ENCODE measurements at places on chromosomes 7 and 10.
A peak's percentile ranks its signal among the peaks of the same experiment; 100 is the strongest.

GRCh38 chr10:13414855-13415254 is 66.8 kb upstream of the SEPHS1 start:
- no peak for DNase-seq

DNA sequence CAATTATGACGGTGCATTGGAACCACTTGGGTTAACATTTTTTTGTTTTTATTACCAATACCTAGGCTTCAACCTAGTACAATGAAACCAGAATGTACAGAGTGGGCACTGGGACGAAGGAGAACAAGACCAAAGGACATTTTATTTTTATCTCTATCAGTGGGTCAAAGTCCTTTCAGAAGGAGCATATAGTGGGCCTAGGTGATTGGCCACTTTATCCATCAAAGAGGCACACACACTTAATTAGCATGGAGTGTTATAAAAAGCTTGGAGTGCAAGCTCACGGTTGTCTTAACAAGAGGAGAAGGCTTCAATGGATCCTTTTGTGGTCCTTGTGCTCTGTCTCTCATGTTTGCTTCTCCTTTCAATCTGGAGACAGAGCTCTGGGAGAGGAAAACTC is at the start of gene CYP2C19:
Gene CYP2C19 (plus strand): TSS at position 289 of the 400 bp plus-strand sequence. CDS start 25 bp downstream, at position 314.
- DNase-seq = no peak

DNA sequence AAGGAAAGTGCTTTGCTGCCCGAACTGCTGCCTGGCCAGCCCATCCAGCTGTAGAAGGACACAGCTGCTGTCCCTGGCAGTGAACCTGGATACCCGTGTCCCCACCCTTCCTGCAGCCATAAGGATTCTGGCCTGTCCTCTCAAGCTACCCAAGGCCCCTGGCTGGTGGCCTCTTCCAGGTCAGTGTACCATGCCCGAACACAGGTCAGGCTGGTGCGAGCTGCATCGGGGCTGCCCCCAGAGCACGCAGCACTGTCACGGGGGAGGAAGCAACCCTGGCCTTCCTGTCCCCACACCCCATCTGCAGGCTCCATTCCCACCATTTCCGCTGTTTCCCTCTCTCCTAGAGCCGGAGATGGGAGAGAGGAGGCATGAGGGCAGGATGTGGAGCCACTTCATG is 30.5 kb upstream of the PWWP2B start:
- DNase-seq = no peak

- DNase-seq = no peak
These were observed 37.2 kb upstream of the CDH23 start for GRCh38 chr10:71359364-71360046.

DNA sequence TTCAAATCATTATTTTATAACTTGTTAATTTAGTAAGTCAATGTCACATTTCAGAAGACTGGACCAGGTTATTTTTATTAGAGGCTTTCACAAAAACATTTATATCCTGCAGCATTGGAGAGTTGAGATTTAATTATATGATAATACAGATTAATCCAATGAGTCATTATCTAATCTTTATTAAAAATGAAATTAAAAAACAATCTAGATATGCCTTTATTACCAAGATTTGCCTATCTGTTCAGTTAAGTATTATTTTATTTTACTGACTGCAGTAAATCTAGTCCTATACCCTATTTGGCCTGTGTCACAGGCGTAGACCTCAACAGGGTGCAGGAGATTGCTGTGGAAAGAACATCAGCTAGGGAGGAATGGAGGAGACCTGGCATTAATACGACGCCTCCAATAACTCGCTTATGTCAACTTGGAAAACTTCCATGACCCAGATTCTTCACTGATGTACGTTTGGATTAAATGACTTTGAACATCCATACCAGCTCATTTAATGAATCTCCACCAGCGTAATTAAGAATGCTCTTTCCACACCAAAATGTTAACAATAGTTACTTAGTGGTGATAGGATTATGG is 18.2 kb downstream of the PAXIP1 start:
- DNase-seq = no peak

GRCh38 chr7:55086413-55087201 is 67.8 kb downstream of the EGFR start:
- DNase-seq = no peak

DNA sequence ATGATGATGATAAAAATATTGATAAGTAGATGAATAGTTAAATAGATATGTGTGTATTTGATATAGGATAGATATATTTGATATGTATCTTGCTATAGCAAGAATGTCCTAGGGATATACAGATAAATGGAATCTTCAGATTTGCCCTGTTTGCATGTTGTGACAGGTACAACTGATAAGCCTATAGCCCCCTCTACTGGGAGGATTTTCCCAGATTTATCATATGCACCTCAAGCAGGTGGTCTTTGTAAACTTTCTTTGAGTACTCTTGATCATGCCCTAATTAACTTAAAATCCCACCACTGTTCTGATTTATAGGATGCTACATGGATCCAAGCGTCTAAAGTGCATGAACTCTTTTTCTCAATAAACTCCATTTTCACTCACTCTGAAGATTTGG is 1050.7 kb downstream of the SORCS3 start:
- no peak for DNase-seq

DNA sequence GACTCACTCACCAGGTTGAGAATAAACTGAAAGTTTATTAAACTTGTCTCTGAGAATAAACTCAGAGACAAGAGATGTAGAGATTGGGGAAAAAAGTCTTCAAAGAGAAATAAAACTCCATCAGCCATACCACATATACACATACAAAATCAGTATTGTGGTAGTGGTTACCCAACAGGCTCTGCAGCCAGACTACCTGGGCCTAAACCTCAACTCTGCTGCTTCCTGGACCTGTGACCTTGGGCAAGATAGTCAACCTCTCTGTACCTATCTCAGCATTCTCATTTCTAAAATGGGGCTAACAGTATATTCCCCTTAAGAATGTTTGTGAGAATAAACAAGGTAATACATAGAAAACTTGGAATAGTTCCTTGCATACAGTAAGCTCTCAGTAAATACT is 15.3 kb downstream of the TPK1 start:
- DNase-seq = no peak

DNA sequence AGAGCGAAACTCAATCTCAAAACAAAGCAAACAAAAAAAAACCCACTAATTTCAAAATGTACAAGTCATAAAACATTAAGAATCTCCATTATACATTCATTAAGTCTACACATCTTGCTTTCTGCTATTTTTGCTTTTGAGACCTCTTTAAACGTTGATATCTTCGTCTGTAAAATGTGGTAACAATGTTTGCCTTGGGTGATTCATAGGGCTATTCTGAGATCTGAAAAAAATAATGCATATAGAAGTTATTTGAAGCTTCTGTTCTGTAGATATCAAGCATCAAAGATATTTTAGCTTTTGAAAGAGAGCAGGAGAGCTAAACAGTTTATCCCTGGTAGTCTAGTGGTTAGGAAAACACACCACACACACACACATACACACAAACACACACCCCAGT is 158.1 kb upstream of the PLXDC2 start:
- DNase-seq = no peak

GRCh38 chr7:115208710-115209560 is 287.0 kb downstream of the MDFIC start:
- no peak for DNase-seq

DNA sequence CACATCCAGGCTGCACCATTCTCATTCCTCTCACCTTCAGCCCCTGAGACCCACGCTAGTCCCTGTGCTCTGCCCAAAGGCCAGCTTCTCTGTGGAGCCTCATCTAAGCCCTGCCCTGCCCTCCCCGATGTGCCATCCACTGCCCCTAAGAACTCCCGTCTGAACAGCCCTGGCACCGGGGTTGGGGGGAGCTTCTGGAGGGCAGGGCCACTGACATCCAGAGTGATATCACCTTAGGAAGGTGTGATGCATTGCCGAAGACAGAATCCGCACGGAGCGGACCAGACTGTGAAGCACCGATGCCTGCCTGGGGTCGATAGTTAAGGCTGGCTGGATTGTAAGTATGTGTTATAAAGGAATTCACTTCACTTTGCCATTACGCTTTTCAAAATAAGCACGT is 511.0 kb downstream of the PTPRN2 start:
- DNase-seq = no peak

DNA sequence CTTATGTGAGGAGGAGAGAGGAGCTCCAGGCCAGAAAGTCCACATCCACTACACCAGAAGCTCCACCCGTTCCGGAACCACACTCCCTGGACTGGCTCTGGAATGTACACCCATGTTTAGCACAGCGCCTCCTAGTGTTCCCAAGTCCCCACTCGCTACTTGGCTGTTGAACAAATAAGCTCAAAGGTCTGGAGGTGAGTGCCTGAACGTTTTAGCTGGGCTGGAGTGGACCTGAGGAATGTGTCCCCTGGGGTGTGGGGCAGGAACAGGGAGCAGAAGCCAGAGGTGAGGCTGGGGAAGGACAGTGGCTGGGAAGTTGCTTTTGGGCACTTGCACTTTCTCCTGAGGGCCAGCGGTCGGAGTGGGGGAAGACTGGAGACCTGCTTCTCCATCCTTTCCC is 164.1 kb upstream of the CDCA7L start:
- no peak for DNase-seq

GRCh38 chr7:51545131-51545530 is 228.5 kb upstream of the COBL start:
- DNase-seq = no peak

GRCh38 chr10:48364659-48365405 is 58.4 kb downstream of the MAPK8 start:
- DNase-seq = peak; percentile 15

DNA sequence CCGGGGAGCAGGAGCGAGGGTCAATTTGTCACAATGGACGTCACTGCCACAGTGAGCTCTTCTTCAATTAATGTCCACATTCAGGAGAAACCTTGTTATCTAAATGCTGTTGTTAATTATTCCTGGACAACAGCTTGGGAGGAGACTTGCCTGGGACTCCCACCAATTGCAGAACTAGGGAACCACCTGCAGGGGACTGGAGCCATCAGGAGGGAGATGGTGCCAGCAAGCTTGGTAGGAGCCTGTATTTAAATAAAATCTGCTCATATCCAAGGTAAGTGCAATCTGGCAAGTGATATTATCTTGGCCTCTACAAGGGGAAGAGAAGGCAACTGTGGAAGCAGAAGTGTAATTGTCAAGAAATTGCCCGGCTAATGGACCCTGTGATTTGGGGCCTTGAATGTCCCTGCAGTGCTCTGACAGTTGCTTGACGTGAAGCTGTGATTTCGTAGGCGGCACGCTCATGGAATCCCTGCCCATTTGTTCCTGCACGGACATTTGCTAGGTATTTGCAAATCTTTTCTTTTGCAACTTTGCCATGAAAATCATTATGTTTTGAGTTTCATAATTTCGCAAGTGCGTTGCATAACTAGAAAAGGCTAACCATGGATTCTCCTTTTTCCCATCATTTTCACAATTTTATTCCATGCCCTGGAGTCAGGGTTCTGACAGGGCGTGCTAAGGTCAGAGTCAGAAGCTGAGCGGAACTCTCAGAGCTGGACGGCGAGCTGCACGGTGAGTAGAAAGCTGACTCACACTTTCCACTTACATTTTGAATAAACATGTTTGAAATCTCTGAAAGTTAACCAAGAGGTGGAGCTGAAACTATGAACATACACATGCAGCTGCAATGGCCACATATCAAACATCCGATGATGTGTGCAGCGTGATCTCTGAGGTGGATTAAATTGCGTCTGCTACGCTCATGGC is 84.9 kb upstream of the TCERG1L start:
- DNase-seq = no peak

DNA sequence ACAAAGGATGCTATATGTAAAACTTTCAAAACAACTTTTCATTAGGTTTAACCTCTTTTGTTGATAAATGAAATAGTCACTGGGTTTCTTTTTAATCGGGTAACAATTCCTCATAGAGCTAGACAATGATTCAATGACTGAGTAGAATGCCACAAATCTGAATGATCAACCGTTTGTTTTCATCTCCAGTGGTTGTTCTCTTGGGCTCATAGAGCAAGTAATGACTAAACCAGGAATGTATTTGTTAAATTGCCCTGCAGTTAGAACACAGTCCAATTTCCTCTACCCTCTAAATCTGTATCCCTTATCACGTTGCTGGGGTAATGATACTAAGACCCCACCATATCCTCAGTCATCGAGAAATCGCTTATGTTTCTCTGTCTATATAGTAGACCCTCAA is 40.0 kb downstream of the CNNM1 start:
- no peak for DNase-seq

- peak; percentile 53 for DNase-seq
These were observed 61.4 kb upstream of the NME8 start for GRCh38 chr7:37786741-37787569.

DNA sequence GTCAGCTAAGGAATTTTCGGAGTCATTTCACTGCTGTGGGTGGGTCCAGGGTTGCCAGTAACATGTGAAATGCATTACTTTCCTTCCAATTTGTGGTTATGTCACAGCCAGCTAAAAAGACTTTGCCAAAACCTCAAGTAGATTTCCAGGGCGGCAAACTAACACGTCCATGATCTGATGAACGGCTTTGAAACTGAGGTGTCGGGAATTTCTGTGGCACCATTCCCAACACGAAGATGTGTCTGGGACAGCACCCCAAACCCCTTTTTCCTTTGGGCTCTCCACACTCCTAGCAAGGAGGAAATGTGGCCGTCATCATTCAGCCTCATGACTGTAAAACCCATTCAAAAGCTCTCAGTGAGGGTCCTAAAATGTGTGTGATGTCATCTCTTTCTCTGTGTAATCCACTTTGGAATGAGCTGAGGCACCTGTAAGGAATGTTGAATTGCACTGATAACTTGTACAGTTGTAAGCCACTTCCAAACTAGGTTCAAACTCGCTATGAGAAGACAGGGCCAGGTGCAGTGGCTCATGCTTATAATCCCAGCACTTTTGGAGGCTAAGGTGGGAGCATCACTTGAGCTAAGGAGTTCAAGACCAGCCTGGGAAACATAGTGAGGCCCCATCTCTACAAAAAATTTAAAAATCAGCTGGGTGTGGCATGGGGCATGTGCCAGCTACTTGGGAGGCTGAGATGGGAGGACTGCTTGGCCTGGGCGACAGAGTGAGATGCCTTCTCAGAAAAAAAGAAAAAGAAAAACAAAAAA is 146.1 kb upstream of the FRMD4A start:
- DNase-seq = no peak

- DNase-seq = no peak
These were observed 569.3 kb upstream of the IGFBP3 start for GRCh38 chr7:46490406-46490805.

GRCh38 chr10:112115781-112116385 is 67.7 kb downstream of the GPAM start:
- no peak for DNase-seq

DNA sequence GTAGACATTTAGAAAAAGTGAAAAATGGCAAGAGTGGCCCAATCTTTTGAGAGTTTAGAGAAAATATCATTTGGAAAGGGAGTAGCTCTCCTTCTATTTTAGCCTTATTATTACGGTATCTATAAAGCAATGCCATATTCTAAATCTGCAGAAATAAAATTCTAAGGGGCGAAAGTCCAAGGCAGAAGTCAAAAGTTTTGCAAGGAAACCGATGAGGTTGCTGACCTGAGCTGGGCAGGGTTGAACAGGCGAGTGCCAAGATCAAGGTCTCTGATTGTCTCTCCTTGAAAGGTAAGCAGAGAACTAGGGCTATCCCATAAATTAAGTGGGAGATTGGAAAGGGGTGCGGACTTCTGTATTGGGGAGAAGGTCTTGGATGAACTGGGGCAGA is 11.7 kb downstream of the TRIM56 start:
- DNase-seq = no peak

GRCh38 chr7:91347290-91347689 is 83.1 kb downstream of the FZD1 start:
- DNase-seq = no peak
